ENCODE measurements at places on chromosomes 12 and 14.

DNA sequence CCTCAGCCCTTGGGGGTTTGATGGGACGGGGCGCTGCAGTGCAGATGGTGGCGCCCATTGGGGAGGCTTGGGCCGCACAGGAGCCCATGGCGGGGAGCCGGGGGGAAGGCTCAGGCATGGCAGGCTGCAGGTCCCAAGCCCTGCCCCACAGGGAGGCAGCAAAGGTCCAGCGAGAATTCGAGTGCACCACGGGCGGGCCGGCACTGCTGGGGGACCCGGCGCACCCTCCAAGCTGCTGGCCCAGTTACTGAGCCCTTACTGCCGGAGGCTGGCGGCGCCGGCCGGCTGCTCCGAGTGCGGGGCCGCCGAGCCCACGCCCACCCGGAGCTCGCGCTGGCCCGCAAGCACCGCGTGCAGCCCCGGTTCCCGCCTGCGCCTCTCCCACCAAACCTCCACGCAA, 34.1 kb upstream of the NUBPL start:
- DNase-seq, result no peak

DNA sequence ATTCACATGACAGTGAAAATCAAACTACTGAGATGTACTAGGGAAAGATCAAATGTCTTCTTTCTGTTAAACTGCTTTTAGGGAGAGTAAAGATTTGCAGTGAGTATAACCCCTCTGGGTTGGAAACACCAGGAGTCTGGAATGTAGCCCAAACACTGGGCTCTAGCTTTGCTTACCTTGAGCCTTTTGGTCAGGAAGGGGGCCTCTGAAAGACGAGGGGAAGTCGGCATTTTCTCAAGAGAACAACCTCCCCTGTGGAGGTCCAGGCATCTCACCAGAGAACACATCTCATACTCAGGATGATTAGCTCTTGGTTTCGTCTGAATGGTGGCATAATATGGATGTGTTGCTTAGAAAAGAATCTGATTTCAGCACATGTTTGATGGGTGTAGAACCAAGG, 169.0 kb downstream of the ZFP36L1 start:
- DNase-seq, result no peak

DNA sequence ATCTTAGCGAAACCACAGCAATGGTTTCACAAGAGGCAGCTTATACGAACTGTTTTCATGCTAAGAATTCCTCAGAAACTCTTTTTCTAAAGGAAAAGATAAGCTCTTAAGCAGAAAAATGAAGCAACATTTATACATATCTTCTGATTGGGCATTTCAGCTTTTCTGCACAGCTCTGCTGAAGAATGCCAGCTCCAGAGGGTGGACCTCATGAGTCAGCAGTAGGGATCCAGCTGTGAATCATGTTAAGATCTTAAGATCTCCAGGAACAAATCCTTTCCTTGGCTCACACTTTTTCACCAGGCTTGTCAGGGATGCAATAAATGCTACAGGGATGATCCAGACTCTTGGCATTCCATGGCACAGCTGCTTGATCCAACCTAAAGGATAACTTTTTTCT, 477.1 kb upstream of the CCDC196 start:
- DNase-seq, result no peak

GRCh38 chr14:60707858-60708257, 16.3 kb downstream of the SIX4 start:
- no peak for DNase-seq

GRCh38 chr14:47961634-47962033, 286.2 kb upstream of the MDGA2 start:
- DNase-seq, result no peak

Measured in BJ (cell line).